ENCODE measurements at places on chromosomes 5 and 9.
A peak's percentile ranks its signal among the peaks of the same experiment; 100 is the strongest.

DNA sequence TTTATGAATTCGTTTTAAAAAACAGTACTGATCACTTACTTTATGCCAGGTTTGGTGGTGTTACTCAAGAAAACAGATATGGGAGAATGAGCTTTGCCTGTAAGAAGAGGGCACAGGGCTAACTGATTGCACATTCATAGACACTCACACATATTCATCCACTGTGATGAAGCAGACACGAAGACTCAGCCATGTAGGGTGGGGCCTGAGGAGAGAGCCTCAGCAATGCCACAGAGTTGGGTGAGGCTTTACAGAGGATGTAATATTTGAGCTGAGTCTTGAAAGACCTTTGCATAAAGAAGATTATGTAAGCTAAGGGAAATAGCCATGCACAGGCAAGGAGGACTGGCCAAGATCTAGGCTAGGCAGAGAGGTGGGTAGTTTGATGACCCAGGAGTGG, 472.8 kb downstream of the PSAT1 start:
- DNase-seq: no peak

DNA sequence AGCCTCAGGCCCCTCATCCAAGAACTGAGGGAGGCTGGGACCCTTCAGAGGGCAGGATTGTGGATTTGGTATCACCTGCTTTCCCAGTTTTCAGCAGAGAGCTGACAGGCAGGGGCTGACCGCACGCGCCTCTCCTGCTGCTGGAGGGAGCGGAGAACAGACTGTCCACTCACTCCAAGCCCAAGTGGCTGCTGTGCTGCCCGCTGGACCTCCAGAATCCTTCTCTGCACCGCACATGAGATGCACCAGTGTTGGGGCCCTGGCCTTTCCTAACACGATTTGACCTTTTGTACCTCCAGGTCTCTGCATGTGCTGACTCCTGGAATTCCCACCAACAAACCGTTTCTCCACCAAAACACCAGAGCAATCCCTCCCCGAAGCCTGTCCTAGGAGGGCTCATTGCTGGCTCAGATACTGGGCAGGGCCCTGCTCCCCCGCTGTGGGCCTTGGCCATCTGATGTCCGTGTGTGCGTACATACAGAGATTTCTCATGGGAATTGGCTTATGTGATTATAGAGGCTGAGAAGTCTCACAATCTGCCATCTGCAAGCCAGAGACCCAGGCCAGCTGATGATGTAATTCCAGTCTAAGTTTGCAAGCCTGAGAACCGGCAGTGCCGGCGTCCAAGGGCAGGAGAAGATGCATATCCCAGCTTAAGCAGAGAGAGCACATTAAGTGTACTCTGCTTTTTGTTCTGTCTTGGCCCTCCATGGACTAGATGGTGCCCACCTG, 141.7 kb downstream of the GADD45G start:
- DNase-seq: no peak

GRCh38 chr9:135813671-135814290, 93.6 kb downstream of the CAMSAP1 start:
- peak; percentile 3 for DNase-seq

GRCh38 chr9:126604059-126605055, 9.4 kb upstream of the LMX1B start:
- DNase-seq: no peak

DNA sequence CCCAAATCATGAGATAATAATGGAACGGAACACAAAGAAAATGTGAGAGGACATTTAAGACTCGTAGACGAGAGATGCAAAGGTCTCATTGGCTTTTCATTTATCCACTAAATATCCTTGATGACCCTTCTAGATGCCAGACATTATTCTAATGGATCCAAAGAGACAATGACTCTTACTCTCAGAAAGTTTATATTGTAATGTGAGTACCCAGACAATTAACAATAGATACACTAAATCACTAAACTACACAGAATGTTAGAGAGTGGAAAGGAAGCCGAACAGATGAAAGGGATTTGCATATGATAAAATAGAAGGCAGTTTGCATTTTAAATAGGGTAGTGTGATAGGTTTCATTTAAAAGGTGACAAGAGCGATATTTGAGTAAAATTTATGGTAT, 973.3 kb downstream of the TAF11L14 start:
- no peak for DNase-seq

DNA sequence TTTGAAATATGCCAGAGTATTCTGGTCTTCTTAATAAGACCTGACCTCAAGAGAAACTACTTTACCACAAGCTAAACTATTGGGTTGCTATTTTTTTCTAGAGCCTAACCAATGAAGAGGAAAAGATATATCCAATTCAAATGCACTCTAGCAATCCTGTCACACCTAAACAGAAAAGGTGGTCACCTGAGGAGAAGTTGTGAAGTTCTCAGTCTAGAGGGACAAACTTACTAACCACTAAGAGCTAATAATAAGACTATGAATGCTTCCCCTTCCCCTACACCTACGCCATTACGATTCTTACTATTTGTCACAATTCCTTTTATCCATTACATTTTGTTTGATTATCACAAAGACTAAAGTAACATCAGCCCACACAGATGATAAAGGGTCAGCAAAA, 29.7 kb downstream of the RLN2 start:
- no peak for DNase-seq
